Ureter (tissue), 1 donor: ENCODE measurements at places on chromosomes 4 and X.

DNA sequence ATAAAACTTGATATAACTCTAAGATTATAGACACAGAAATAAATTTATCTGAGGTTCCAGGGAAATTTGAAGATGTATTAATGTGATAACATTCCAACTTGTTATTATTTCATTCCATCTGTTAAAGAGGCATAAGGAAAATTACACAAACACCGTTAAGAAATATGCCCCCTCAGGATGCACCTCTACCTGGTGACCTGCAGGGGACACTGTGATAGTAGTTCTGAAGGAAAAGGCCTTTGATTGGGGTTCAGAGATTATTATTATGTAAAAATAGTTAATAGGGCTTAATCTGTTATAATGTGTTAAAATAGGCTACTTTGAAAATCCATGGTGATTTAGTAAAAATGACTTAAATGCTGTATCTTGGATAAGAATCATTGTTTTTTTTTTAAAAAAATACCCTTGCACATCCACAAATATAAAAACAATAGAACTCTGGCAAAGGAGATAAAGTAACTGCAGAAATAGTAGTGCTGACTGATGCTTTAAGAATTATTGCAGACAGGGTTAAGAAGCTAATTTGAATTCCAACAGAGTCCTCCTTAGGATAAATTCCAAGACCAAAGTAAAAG, 6.1 kb upstream of the ABRAXAS1 start:
- no peak for DNase-seq

DNA sequence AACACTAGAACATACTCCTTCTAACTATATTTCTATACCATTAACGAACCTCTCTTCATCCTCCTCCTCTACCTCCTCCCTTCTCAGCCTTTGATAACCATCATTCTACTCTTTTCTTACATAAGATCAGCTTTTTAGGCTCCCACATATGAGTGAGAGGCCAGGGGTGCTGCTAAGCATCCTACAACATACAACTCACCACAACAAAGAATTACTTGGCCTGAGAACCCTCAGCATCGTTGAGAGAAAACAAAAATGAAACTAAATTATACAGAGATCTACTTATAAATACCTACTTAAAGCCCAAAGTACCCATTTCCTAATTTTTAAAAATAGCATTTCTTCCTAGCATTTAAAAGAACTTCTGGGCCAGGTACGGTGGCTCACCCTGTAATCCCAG, 77.7 kb downstream of the CC2D2A start:
- no peak for DNase-seq

DNA sequence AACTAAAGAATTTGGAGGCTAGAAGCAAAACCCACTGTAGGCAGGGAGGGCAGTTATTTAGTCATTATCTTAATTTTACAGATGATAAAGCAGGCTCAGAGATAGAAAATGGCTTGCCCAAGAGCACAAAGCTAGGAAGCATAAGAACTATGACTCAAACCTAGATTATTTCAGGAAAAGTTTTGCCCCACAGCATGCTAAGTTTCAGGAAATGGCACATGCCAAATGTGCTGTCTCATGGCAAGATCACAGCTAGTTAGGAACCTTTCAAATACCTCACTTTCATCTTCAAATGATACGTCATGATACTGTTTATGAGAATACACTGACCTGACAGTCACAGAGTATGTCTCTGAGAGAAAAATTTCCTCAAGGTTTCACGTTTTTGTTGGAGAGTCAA, 78.5 kb upstream of the SPANXC start:
- DNase-seq: no peak

- no peak for DNase-seq
Observed at GRCh38 chrX:54748626-54749025, 49.4 kb downstream of the ITIH6 start.

DNA sequence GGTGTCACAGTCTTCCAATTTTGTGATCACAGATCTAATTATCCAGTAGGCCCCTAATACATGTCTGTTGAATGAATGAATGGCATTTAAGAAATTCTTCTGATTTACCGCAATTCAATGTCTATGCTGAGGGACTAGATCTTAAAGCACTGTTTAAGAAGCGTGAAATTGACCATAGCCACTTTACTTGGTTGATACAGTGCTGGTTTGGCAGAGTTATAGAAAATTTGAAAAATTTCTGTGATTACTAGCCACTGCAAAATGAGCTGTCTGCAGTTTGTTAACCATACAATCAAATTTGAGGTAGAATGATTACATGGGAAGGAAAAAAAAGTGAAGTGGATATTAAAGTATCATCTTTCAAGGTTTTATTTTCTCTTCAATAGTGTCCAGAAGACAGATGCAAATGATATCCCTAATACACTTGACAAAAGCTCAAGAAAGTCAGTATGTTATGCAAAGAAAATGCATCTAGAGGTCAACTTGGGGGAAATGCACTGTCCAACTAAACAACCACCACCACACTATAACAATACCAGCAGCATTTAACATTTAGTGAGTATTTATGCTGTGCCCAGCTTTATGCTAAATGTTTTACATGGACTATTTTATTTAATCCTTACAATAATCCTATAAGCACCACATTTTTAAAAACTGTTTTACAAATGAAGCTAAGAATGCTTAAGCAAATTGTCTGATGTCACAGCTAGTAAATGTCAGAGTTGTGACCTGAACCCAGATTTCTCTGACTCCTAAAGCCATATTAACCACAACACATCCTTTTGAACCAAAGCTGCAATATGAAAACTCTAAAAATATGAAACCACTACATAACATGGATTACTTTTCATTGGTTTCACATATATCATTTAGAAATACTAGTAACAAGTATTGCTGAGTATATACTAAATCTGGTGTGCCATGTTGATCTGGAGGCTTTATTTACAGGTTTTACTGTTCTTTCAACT, 217.9 kb upstream of the MAB21L2 start:
- no peak for DNase-seq

- no peak for DNase-seq
Observed at GRCh38 chr4:153904011-153904410, 115.1 kb upstream of the SFRP2 start.

GRCh38 chrX:151402719-151403390, 5.8 kb downstream of the VMA21 start:
- no peak for DNase-seq

- no peak for DNase-seq
Observed at GRCh38 chr4:53589511-53589910, 1.8 kb downstream of the LNX1 start.

DNA sequence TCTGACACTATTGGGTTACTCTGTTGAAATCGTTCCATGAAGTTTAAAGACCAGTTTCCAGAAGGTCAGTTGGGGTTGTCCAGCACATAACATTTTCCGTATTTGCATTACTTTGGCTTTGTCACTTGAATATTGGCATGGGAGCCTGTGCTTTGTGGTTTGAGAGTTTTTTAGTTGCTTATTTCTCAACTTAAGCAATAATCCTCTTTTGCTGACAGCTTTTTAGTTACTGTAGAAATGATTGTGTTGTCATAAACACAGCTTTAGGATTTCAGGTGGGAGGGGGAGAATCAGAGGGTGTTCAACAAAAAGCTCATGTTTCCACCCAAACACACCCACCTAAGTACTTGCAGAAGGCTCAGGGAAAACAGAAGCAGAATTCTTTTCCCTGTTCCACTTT, 210.7 kb upstream of the TLL1 start:
- no peak for DNase-seq

- no peak for DNase-seq
Observed at GRCh38 chr4:145279122-145279960, 99.0 kb upstream of the OTUD4 start.

DNA sequence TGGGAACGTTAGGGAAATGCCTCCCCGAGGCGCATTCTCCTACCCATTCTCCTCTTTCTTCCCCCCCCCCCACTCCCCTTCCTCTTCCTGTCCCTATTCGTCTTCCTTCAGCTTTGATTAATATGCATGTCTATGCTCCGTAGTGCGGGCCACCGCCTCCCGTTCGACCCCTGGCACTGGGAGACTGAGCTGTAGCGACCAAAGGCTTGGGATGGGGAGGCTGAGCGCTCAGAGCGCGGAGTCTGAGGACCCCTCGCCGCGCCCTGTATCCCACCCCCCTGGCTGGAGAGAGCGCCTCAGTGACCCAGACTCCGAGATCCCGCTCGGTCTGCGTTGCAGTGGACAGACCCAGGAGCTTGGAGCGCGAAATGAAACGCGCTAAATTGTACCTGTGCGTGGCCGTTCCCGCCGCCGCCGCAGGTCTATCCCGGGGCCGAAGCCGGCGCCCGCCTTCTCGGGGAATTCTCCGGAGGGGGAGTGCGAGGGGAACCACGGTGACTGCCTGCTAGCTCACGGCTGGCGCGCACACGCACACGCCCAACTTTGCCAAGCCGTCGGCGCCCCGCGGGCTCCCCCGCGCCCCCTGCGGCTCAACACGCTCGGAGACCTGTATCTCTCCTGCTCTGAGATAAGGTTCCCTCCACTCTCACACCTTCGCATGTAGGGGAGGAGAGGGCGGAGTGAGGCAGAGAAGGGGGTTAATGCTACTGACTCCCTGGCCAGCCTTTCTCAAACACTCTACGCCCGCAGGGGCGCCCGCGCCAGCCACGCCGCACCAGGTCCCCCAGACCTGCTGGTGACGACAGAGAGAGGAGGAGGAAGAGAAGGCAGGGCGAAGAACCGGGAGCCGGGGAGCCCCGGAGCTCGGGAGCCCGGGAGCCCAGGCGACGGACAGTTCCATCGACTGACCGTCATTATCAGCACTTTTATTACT, 1.5 kb upstream of the PTCHD1 start:
- DNase-seq: no peak

DNA sequence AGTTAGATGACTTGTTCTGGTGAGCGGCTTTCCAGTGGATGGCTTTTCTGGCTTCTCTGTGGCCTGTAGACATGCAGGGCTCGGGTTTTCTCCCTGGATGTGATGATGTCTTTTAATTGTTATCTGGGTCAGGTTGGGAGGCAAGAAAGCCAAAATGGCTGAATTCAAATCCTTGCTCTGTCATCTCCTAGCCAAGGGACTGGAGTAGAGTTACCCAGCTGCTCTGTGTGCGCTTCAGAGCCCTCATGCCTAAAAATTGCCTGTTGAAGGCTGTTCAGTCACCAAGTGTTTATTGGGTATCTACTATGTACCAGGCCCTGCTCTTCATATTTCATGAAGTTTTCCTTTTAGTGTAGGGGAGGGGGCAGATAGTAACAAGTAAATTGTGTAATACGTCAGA, 7.3 kb downstream of the DCUN1D4 start:
- no peak for DNase-seq
